Myocyte (in vitro differentiated cells): ENCODE measurements at places on chromosomes 12 and 14.

DNA sequence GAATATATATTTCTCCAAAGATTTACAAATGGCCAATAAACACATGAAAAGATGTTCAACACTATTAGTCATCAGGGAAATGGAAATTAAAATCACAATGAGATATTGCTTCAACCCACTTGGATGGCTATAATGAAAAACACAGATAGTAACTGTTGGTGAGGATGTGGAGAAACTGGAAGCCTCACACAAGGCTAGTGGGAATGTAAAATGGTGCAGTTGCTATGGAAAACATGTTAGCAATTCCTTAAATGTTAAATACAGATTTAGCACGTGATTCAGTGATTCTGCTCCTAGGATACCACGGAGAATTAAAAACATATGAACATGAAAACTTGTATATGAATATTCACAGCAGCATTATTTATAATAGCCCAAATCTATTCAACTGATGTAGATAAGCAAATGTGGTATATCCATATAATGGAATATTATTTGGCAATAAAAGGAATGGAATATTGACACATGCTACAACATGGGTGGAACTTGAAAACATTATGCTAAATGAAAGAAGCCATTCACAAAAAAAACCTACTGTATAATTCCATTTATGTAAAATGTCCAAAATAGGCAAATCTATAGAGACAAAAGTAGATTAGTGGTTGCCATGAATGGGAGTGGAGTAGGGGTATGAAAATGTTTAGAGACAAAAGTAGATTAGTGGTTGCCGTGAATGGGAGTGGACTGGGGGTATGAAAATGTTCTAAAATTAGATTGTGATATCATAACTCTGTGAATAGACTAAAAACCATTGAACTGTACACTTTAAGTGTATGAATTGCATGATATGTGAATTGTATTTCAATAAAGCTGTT lies 227.1 kb upstream of the DDHD1 start:
- DNase-seq: peak; percentile 32

DNA sequence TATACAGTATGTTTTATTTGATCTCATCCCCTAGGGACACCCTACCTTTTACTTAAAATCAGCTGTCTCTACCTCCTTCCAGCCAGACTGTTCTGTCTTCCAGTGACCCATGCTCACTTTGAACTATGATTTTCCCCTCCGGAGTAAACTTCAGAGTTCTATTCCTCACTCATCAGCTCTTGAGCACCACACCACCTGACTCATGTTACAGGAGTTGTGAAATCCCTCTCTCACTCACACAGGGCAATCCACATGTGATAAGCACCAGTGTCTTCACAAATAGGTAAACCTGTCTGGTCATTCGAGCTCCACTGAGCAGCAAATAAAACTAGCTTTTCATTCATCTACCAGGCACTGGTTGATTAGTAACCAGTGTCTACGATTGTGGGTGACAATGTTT lies 177.3 kb upstream of the BMP4 start:
- DNase-seq: no peak

- DNase-seq: no peak
These were observed 112.0 kb downstream of the GPHN start for GRCh38 chr14:66619952-66620351.

DNA sequence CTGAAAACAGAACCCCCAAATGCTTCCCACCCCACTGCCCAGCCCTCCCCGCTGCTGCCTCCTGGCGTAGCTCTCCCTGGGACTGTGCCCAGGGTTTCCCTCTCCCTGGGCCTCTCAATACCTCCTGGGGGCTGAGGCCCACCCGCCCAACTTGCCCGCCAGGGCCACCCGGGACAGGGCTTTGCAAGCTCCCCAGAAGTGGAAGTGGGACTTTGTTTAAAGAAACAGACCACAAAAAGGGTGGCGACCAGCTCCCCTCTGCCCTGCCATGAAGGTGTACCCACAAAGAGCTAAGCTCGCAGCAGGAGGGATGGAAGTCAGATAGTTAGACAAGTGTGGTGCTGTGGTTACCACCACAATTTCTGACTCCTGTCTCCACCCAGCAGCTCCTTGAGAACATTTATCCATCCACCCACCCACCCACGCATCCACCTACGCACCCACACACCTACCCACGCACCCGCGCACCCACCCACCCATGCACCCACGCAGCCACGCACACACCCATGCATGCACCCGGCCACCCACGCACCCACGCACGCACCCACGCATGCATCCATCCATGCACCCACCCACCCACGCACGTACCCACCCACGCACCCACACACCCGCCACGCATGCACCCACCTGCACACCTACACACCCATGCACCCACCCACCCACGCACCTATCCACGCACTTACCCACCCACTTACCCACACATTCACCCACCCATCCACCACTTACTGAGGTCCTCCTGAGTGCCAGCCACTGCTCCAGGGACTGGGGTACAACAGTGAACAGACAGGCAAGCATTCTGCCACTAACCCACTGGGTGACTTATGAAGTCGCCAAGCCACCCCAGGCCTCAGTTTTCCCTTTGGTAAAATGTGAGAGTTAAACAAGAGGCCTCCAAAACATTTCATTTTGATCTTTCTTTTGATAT lies 127.3 kb downstream of the SCARB1 start:
- no peak for DNase-seq

DNA sequence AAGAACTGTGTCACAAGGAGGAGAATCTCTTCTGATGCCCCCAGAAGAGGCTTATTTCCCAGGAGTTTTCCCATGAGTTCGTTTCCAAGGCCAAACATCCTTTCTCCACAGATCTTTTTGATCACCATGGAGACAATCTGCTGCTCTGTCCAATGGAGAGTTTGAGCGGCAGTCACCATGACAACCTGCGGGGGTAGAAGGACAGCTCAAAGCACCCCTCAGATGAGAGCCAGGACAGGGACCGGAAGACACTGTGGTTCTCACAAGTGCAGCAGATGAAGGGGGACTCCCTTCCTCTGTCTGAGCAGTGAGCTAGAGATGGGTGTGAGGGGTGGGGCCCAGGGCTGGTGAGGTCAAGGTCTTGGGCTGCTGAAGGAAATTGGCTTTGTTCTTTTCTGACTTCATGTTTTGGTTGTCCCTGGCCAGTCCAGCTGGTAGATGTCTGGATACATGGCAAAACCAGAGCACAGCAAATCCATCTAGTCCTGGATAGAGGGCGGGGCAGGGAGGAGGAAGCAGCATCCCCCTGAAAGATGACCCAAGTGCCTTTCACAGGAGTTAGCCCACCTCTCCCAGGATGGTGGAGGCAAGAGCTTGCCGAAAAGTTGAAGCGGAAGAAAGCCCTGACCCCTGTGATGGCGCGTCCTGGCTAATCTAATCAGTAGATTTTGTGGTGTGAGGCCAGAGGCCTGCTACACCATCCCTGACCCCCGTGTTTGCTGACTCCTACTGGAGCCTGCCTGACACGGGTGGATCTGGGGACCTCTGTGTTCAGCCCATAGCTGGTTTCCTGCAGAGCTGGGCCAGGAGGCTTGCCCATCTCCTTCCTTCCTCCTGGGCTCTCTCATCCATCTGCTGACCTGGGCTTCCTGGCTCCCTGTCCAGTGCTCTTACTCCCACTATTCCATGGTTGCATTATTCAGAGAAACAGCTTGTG lies 24.4 kb downstream of the DHRS2 start:
- no peak for DNase-seq

DNA sequence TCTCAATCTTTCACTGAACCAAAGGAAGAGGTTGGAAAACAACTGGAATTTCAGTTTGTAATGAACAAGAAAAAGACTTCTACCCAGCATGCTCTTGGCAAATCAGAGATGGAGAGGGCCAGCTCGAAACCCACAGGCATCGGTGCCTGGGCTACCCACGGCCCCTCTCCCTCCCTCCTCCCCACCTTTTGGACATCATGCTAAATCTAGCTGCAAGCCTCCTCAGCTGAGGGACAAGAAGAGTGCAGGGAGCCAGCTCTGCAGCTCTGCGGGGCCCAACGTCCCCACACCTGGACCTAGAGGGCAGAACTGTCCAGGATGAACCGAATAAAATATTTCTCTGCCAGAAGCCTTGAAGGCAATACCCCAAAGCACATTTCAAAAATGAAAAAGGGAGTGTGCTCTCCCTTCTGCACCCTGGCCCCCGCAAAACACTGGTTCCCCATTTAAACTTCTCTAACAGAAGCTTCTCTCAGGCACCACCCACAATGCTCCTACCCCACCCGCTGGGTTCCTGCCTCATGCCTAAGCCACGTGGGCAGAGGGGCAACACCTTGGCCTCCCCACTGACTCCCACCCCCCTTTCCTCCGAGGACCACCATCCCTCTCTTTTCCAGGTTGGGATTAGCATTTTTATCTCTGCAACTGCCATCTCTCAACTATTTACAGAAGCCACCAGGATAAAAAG lies 8.2 kb downstream of the CAMKK2 start:
- DNase-seq: no peak

GRCh38 chr14:71532344-71532743 lies 399.9 kb upstream of the RGS6 start:
- DNase-seq: peak; percentile 52

- DNase-seq: no peak
These were observed 16.8 kb downstream of the GALNT6 start for GRCh38 chr12:51374361-51374760.

DNA sequence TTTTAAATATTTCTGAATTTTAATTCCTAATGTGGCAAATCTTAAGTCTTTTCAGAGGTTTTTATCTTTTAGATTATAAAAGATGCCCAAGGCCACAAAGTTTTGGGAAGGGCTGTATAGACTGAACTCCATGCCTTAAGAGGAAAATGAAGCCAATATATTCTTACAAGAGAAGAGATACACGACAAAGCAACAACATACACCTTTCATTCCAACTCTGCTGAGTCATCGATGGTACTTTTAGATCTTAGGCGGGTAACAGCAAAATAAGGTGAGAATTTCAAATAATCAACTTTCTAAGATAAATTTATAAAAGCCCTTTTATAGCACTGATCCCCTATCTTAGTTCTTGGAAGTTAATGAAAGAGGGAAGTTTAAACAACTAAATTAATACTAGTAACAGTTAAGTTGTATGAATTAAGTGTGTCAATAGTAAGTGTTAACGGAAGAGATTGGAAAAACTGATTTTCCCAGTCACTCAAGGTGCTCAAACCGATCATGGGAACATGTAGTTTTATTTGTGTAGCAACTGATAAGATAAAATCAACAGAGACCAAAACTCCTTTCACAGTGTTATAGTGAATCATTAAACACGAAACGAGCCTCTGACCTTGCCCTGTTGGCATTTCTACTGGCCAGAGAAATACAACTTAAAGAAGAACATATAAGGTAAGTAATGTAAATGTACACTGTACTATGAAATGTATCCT lies 18.8 kb upstream of the PIK3C2G start:
- no peak for DNase-seq

- DNase-seq: peak; percentile 61
These were observed 11.4 kb upstream of the BCAT1 start for GRCh38 chr12:24960222-24960855.

- DNase-seq: peak; percentile 5
These were observed 425.6 kb downstream of the NRXN3 start for GRCh38 chr14:78595797-78596196.

DNA sequence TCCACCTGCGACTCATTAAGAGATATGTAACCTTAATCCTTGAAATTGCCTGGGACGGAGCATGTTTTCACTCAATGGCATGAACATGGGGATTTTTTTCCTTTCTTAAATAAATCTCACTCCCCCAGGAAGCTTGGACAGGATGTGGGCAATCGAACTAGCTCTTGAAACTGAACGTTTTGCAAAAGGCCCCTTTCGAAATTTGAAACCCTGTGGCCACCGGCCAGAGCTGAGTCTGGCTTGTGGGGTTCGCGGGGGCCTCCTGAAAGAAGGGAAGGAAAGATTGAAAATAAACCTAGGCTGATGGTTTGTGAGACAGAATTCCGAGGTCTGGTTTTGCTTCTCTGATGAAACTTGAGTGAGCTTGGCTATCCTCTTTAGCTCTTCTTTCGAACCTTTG lies 101.4 kb upstream of the RTL1 start:
- DNase-seq: peak; percentile 20

- DNase-seq: no peak
These were observed 340.6 kb upstream of the SFSWAP start for GRCh38 chr12:131370321-131370720.

DNA sequence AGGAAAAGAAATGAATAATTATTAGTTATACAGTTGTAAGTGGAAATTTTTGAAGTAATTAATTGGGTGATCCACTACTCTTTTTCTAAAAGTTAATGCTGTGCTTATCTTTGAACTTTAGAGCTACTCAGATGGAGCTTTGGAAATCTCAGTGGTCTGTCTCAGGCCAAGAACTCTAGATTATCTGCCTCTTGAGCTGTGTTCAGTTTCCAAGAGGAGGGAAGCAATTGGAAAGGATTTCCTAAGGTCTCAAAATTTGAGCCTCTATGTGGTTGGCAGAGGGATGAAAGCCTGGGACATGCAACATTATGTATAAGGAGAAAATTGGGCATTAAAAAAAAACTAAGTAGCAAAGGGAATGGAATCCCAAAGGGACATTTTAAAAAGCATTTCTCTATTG lies 334.0 kb upstream of the PRICKLE1 start:
- DNase-seq: no peak

DNA sequence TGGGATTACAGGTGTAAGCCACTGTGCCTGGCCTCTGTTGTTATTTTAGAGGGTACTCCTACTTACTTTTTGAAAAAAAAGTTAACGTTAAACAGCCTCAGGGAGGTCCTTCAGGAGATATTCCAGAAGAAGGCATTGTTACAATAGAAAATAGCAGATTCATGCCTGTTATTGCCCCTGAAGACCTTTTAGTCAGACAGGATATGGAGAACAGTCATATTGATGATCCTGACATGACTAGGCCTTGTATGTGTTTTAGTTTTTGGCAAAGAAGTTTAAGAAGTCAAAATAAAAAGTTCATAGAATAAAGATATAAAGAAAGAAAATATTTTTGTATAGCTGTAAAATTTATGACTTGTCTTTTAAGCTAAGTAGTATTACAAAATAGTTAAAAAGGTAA lies 45.3 kb downstream of the WASHC3 start:
- DNase-seq: no peak

- DNase-seq: peak; percentile 61
These were observed 239.0 kb upstream of the ATP2B1 start for GRCh38 chr12:89947437-89948270.

GRCh38 chr12:117470804-117471203 lies 109.4 kb upstream of the NOS1 start:
- no peak for DNase-seq

DNA sequence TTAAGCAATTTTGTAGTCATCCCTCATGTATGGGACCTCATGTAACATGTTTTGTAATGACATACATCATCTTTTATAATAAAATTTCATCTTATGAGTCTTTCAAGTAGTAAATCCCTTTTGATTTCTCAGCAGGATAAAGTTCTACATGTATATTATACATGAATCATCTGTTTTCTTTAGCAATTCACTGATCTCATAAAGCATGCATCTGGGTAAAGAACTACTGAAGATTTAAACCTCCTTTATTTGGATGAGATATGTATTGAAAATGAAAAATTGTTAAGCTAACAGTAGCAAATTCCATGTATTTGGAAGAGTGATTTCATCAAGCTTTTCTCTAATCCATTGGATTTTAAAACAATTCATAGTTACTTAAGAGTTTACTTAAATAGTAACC lies 126.9 kb downstream of the KITLG start:
- DNase-seq: no peak
